ENCODE measurements at places on chromosomes 12 and 14.

GRCh38 chr12:28909291-28909690 lies 239.8 kb upstream of the FAR2 start:
- DNase-seq = no peak

- DNase-seq = no peak
Measured at GRCh38 chr12:94648578-94648977, 1.8 kb downstream of the TMCC3 start.

- peak; percentile 91 for DNase-seq
Measured at GRCh38 chr12:65891987-65892481, 67.8 kb downstream of the HMGA2 start.

DNA sequence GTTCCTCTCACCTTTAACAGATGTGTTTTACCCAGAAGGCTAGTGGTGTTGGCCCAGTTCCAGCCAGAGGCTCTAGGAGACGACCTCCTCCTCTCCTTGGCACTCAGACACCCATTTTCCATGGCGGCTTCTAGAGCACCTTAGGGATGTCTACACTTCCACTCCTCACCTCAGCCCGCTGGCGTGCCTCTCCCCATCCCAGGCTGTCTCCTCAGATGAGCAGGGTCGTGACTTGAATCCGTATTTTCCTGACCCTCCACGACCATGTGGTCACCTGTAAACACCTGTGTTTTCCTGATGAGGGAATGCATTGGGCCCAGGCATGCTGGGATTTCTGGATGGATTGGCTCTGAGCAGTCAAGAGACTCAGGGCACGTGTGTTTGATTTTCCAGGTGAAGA lies 21.8 kb upstream of the RIN3 start:
- DNase-seq = no peak

- no peak for DNase-seq
Measured at GRCh38 chr14:58992935-58993334, 195.5 kb upstream of the DAAM1 start.

GRCh38 chr12:52670506-52670905 lies 9.7 kb downstream of the KRT1 start:
- no peak for DNase-seq

- no peak for DNase-seq
Measured at GRCh38 chr14:24263848-24264247, 871 bp upstream of the TGM1 start.

DNA sequence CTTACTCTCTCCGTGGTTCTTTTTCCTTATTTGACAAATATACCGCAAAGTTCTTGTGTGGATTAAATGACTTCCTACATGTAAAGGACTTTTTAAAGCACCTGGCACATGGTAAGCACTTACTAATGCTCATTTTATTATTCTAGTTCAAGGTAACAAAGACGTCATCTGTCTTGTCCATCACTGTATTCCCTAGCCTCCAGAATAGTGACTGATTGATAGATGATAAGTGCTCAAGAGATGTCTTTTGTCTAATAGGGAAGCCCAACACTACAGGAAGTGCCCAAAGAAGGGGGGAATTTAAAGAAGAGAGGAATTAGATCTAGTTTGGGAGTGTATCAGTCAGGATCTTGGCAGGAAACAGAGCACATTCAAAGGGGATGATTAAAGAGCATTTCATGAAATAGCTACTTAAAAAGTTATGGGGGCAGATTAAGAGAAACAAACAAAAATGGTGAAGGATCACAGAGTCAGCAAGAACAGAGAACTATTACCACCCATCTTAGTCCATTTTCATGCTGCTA lies 151.9 kb downstream of the GXYLT1 start:
- no peak for DNase-seq

DNA sequence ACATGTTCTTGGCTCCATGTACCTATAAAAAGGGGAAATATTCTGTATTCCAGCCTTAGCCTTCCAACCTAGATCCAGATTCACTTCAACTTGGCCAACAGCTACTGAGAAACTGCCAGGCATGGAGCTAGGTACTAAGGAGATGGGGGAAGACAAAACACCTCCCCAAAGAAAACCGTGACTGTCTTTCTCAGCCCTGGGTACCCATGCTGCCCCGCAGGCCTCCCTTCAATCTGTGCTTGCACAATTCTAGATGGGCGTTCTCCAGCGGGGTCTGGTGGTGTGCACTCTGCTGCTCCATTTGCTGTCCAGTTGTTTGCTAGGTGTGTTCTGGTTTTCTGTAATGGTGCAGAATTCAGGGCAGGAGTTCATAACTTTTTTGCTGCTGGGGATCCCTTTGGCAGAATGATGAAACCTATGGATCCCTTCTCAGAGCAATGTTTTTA lies 817 bp upstream of the KRT4 start:
- DNase-seq = no peak

GRCh38 chr14:104856157-104856868 lies 8.8 kb upstream of the CEP170B start:
- no peak for DNase-seq

GRCh38 chr12:26805401-26805971 lies 27.5 kb downstream of the ITPR2 start:
- no peak for DNase-seq

DNA sequence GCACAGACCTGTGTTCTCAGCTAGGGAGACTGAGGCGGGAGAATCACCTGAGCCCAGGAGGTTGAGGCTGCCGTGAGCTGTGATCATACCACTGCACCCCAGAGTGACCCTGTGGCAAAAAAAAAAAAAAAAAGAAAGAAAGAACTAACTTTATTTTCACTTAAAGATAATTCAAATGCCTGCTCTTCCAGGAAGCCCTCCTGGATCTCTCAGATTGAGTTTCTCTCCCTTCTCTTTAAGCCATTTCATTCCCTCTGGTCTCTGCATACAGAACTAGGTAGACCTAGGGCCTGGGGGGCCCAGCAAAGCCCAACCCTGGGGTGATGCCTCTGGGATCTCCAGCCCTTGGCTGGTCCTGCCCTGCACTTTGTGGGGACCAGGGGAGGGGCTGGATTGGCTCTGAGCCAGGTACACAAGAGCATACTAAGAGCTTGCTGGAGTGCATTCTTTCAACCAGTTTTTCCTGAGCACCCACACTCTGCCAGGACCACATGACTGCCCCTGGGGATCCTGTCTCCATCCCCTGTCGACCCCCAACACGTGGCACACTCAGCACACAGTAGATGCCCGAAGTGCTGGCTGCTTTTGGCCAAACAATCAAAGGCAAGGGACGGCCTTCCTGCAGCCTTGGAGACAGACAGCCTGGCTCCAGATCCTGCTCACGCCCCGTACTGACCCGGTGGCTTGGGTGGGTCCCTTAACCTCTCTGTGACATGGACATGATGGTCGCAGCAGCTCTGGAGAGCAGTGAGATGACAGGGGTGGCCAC lies 52.7 kb downstream of the CYP46A1 start:
- peak; percentile 46 for DNase-seq

- DNase-seq = no peak
Measured at GRCh38 chr14:102140027-102140749, 491 bp downstream of the WDR20 start.

GRCh38 chr12:123401753-123402683 lies 18.1 kb downstream of the KMT5A start:
- DNase-seq = no peak

DNA sequence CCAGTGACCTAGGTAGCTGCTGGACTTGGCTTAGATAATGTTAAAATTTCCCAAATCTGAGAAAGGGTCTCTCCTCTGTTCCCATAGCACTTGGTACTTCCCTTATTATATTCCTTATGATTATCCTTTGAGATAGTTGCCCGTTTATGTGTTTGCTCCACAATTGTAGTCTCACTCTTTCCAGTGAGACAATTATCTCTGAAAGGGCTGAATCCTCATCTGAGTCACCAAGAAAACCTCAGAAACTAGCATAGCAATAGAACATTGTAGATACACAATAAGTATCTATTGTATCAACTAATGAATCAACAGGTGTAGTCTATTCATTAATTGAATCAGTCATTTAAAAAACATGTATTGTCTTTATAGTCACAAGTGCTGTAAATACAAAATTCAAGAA lies 119.1 kb upstream of the FAR2 start:
- DNase-seq = no peak

GRCh38 chr14:61498303-61498702 lies 176.9 kb downstream of the PRKCH start:
- no peak for DNase-seq

GRCh38 chr12:124532331-124532750 lies 35.1 kb downstream of the NCOR2 start:
- DNase-seq = no peak

GRCh38 chr12:50003595-50003994 lies 21.7 kb downstream of the RACGAP1 start:
- no peak for DNase-seq

GRCh38 chr12:92828565-92828964 lies 100.5 kb downstream of the EEA1 start:
- no peak for DNase-seq

DNA sequence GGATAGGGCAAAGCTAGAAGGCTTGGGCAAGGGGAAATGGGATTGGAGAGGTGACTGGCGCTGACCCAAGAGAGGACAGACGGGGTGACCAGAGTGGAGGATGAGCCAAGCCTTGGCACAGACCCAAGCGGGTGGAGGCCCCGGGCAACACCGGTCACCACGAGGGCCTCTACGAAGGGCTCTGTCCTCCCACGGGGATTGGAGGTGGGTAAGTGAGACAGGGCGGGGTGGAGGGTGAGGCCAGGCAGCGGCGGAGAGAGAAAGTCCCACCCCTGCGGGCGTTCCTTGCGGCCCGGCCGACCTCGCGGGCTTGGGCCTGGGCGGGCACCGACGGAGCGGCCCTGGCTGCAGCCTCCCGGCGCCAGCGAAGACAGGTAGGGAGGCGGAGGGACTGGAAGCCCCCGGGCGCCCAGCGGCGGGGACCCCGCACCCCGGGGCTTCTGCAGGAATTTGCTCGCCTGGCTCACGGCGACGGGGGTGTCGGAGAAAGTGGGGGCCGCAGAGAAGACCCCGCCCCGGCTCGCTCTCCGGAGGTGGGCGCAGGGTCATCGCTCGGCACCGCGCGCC lies at the start of gene PAPLN:
Gene PAPLN, plus strand, starts transcription at position 288 of the 567 bp plus-strand sequence. CDS start 2,273 bp downstream, outside the sequence.
- no peak for DNase-seq

DNA sequence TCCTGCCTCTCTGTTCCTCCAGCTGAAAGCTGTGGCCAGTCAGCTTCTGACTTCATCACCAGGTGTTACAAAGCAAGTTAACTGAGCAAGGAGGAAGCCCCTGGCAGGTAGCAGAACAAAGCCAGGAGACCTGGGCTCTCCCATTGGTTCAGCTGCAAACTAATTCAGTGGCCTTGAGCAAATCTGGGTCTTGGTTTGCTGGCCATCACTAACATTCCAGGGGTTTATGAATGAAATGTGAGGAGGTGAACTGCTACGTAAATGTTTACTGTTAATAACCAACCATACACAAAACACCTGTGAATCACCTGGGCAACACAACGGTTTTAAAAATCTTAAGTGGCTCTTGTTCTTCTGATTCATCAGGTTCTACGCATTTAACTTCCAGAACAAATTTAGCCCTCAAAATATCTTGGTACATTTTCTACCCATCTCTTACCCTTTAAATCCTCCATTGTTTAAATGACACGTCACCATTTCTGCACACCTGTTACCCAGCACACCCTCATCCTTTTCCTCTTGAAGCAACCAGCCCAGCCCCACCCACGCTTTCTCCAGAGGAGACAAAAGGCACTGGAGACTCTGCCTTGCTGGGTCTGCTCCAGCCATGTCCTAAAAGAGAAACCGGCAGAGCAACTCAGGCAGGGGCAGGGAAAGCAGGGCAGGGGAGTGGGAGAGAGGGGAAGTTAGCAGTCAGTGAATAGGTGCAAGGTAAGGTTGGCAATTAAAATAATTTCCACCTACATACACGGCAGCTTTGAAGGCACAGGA lies 49.3 kb upstream of the TSPAN11 start:
- DNase-seq = no peak

Data from left hindlimb (tissue), 1 donor.